Epithelial cell of prostate (primary cell): ENCODE measurements at places on chromosomes 12 and 14.

DNA sequence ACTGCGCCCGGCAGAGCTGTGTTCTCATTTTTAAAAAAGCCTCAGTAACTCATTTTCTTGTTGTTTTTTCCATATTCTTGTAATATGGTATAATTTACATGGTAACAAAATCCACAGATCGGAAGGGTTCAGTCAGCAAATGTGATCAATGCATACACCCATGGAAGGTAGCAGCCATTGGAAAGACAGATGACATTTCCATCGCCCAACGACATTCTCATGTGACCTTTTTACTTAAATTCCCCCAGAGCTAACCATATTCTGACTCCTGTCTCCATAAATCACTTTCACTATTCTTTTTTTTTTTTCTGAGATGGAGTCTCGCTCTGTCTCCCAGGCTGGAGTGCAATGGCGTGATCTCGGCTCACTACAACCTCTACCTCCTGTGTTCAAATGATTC lies 4.9 kb downstream of the PEBP1 start:
- DNase-seq: no peak

DNA sequence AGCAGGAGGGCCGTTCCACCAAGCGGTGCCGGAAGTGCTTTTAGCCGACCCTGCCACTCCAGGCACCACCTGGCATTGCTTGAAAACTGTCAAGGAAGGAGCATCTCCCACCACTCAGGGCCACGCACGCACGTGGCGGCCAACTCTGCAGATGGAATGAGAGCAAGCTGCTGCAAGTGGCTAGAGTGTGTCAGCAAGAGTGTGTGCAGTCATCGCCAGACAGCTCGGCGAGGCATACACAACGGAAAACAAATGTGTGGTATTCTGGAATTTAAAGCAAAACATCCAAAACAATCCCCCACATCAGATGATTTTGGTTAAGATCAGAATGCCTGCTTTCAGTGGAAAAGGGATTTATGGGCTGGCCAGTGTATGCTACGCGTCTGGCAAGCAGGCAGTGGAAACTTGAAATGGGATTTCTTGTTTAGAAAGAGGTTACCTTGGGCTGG lies 11.2 kb downstream of the CD9 start:
- no peak for DNase-seq

DNA sequence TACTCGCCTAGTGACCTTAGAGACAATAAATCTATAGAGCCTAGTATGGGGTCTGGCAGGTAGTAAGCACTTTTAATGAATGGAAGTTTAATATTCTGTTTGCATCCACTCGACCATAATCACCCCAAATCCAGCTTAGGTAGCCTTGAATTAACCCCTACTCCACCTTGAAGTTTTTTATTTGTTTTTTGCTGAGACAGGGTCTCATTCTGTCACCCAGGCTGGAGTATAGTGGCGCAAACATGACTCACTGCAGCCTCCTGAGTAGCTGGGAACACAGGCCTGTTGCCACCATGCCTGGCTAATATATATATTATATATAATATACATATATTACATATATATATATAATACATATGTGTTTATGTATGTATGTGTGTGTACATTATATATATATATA lies 38.8 kb downstream of the MDM2 start:
- DNase-seq: no peak

GRCh38 chr12:47114481-47114892 lies 34.7 kb upstream of the AMIGO2 start:
- no peak for DNase-seq

DNA sequence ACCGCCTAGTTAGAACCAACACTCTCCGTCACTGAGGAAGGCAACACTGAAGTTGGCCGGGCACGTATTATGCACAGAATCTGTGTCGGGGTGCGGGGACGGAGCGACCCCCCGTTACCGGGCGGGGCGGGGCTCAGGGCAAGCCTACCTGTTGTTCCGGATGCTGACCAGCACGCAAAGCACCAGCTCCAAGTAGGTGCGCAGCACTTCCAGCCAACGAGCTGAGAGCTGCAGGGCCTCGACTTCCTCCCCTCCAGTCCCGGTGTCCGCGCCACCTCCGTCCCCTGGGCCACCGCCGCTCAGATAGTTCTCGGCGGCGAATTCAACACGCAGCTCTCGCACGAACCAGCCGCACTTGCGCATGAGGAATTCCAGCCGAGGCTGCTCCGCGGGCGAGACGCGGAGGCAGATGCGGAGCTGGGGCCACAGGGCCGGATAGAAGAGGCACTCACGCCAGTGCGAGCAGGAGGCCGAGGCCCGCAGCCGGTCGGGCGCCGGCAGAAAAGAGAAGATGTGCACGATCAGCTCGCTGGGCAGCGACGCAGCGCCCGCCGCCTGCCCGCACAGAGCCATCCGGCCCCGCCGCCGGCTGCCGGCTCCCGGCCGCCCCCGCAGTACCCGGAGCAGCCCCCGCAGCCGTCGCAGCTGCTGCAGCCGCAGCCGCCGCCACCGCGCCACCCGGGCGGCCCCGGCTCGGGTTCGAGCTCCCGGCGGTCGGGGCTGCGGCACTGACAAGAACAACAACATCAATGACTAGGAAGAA lies 636 bp downstream of the FBXO33 start:
- DNase-seq: peak; percentile 24
